RWPE1 (cell line): ENCODE measurements at places on chromosomes 3 and 15.

- DNase-seq = no peak
Observed at GRCh38 chr3:59845386-59845785, 795.6 kb upstream of the CFAP20DC start.

GRCh38 chr3:191262650-191263049, 63.6 kb downstream of the OSTN start:
- DNase-seq = no peak

- DNase-seq = no peak
Observed at GRCh38 chr15:61521953-61522352, 292.9 kb upstream of the RORA start.

GRCh38 chr15:50190723-50191122, 8.7 kb downstream of the SLC27A2 start:
- no peak for DNase-seq

DNA sequence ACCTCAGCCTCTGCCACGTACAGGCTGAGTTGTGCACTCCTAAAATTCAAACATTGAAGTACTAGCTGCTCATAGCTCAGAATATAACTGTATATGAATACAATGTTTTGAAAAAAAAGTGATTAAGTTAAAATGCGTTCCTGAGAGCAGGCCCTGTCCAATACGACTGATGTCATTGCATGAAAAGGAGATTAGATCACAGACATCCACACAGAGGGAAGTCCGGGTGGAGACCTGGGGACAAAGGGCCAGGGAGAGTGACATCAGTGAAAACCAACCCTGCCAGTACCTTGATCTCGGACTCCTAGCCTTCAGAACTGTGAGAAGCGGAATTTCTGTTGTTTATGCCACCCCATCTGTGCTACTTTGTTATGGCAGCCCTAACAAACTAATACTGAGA, 311.4 kb upstream of the NR2F2 start:
- no peak for DNase-seq
